ENCODE measurements at places on chromosomes 1 and 21. TPM values are rescaled to one million over a fixed set of nuclear protein-coding genes. Genes with fewer than 3 reads are reported as not detected.

DNA sequence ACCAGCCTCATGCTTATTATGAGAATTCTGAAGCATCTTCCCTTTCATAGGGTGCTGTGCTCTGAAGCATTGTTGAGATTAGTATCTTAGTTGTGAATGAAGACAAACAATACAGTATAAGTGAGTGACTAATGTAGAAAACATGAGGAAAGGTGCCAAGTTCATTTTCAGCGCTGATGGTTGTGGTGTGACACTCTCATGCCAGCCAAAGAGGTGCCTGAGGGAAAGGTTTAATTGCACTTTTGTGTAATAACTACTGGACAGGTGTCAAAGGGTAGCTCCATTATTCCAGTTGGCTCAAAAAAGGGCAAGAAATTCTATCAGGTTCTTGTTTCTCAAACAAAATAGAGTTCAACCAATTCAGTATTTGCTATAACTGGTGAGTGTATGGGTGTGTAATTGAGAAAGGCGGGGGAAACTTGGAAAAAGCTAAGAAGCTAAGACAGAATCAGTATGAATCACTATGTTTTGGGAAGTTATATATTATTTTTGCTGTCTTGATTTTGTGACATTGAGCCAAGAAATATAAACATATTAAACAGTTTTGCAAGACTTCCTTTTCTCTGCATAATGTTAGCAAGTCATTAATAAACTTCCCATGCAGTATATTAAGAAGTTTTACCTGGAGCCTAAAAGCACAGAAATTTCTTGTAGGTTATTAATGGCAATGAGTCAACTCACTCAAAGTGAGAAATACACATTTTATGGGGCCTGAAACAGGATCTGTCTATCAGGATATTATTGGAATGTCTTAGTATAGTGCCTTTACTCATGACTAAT is 31.8 kb downstream of the KCNK2 start:
- no peak for DNase-seq
- H3K4me1 ChIP-seq: no peaks in the 10 kb centered on the region
- H3K36me3 ChIP-seq: no peaks in the 10 kb centered on the region
- H3K4me3 ChIP-seq: no peak overlapping the region

DNA sequence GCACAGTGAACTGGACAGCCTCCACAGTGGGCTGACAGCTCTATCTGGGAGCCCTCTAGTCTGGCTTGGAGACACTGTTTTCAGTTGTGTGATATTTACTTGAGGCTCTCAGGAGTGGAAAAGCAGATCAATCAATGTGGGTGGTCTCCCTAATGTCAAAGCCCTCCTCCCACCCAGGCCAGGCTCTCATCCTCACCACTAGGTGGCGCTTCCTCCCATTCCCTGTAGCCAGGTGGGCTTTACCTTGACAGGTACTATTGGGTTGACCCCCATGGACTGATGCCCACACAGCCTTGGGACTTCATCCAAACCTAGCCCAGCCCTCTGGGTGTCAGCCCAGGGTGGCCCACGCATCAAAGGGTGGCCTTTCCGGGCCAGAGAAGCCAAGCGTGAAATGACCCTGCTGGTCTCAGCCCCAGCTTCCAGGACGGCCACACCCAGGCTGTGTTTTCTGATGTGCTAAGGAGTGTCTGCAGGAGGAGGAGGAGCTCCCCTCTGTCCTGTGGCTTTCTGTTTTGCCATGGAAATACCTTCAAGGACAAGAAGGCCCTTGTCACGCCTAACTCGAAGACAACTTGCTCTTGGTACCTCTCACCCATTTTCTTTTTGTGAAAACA is 54.0 kb downstream of the CLIC6 start:
- no peaks in the 10 kb centered on the region for H3K36me3 ChIP-seq
- no peaks in the 10 kb centered on the region for H3K4me1 ChIP-seq
- H3K4me3 ChIP-seq: no peak overlapping the region
- peak; percentile 22 for DNase-seq
- no peaks in the 10 kb centered on the region for H3K27me3 ChIP-seq
- no peak overlapping the region for H3K27ac ChIP-seq

- H3K36me3 ChIP-seq: no peaks in the 10 kb centered on the region
- H3K4me1 ChIP-seq: no peaks in the 10 kb centered on the region
- no peak overlapping the region for H3K27ac ChIP-seq
Observed at GRCh38 chr1:183195142-183195574, 9.1 kb downstream of the LAMC2 start.

- H3K4me3 ChIP-seq: peak within 1 kb of the TSS; percentile 71
- H3K36me3 ChIP-seq: peaks cover 14% of the 10 kb centered on the region
- peak within 1 kb of the TSS; percentile 94 for H3K27ac ChIP-seq
Observed at GRCh38 chr1:183804916-183805841, at the start of gene RGL1. RGL1 (plus strand) TSS chr1:183805120; CDS start chr1:183805298, 178 bp downstream.

Gene MNDA
- total RNA-seq: not detected

Gene ITGB2
- 7.4 TPM for total RNA-seq

DNA sequence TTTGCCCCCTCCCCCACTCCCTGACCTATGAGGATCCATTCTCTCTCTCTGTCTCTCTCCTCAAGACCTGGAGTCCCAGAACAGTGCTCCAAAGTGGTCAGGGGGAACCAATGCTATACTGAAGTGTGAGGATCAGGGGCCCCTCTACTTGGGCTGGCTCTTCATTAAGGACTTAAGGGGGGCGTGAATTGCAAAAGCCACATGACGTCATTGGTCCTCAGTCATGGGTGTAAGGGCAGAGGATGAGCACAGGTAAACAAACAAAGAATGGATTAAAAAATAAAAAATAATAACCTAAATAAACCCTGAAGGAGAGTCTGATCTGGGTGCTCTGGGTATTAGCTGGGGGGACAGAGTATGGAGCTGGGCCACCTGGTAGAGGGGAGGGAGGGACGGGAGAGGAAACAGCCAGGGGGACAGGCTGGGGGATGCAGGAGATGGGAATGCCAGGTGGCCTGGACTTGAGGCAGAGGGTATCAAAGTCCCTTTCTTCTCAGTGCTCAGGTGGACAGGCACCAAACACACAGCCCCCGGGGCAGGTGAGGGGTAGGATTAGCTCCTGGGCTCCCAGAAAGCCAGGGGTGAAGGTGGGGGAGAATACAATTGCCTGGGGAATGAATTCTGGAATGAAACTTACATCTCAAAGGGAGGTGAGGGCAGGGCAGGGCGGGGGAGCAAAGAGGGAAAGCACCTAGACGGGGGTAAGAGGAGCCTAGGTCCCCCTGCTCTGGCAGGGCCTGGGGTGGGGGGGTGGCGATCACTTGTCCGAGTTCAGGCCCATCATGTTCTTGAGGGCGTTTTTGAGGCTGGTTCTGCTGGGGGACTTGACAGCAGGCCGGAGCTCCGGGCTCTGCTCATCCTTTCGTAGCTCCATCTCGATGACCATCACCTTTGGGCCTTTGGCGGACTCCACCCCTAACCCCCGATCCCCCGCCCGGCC is 4.6 kb downstream of the MPZ start:
- peaks cover 20% of the 10 kb centered on the region for H3K4me1 ChIP-seq
- peak overlapping the region; percentile 44 for H3K4me3 ChIP-seq
- no peaks in the 10 kb centered on the region for H3K36me3 ChIP-seq
- no peak for DNase-seq
- no peak overlapping the region for H3K27ac ChIP-seq

GRCh38 chr1:243268751-243269460 is 13.1 kb downstream of the SDCCAG8 start:
- no peaks in the 10 kb centered on the region for H3K4me1 ChIP-seq
- no peak overlapping the region for H3K4me3 ChIP-seq
- no peaks in the 10 kb centered on the region for H3K36me3 ChIP-seq
- no peak overlapping the region for H3K27ac ChIP-seq

Gene LINGO4
- not detected for total RNA-seq

- no peak overlapping the region for H3K4me3 ChIP-seq
- H3K27me3 ChIP-seq: no peaks in the 10 kb centered on the region
- H3K36me3 ChIP-seq: no peaks in the 10 kb centered on the region
- H3K27ac ChIP-seq: no peak overlapping the region
Observed at GRCh38 chr1:9006956-9007615, 19.1 kb downstream of the SLC2A7 start.

Gene CFHR5
- not detected for total RNA-seq

GRCh38 chr1:223731133-223731770 is 18.9 kb downstream of the CAPN2 start:
- H3K4me3 ChIP-seq: no peak overlapping the region
- peaks cover 5% of the 10 kb centered on the region for H3K36me3 ChIP-seq
- no peaks in the 10 kb centered on the region for H3K27me3 ChIP-seq
- H3K27ac ChIP-seq: peak overlapping the region; percentile 48
- peaks cover 46% of the 10 kb centered on the region for H3K4me1 ChIP-seq

- no peaks in the 10 kb centered on the region for H3K36me3 ChIP-seq
- H3K4me3 ChIP-seq: peak overlapping the region; percentile 58
- H3K4me1 ChIP-seq: peaks cover 21% of the 10 kb centered on the region
- H3K27me3 ChIP-seq: no peaks in the 10 kb centered on the region
- DNase-seq: no peak
- H3K27ac ChIP-seq: peak overlapping the region; percentile 75
Observed at GRCh38 chr1:23567996-23568607, 8.8 kb upstream of the ID3 start.

- no peaks in the 10 kb centered on the region for H3K4me1 ChIP-seq
- H3K36me3 ChIP-seq: no peaks in the 10 kb centered on the region
- no peak for DNase-seq
- H3K27ac ChIP-seq: no peak overlapping the region
- no peak overlapping the region for H3K4me3 ChIP-seq
- H3K27me3 ChIP-seq: no peaks in the 10 kb centered on the region
Observed at GRCh38 chr1:197985351-197985750, 68.2 kb downstream of the LHX9 start.

Gene LCE1A
- total RNA-seq: not detected

GRCh38 chr1:221511797-221512196 is 230.1 kb downstream of the DUSP10 start:
- no peak for DNase-seq
- H3K4me1 ChIP-seq: no peaks in the 10 kb centered on the region
- H3K36me3 ChIP-seq: no peaks in the 10 kb centered on the region
- H3K4me3 ChIP-seq: no peak overlapping the region
- no peaks in the 10 kb centered on the region for H3K27me3 ChIP-seq
- no peak overlapping the region for H3K27ac ChIP-seq

Gene GJA8
- total RNA-seq: not detected

DNA sequence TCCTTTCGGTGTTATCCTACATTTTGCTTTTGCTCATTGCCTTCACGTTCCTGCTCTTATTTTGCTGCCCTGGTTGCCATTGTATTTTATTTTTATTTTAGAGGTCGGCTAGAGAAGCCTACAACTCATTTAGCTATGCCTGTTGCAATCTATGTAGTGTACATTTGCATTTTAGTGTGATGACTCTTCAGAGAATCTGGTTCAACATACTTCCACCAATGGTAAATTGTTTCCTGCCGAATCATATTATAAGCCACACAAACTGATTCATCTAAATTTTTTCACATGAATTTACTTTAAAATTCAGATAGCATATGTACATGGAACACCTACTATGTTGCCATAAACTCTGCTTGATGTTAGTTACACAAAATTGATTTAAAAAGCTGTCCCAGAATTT is 1596.9 kb downstream of the PLA2G4A start:
- no peak overlapping the region for H3K27ac ChIP-seq
- H3K4me3 ChIP-seq: no peak overlapping the region
- H3K36me3 ChIP-seq: no peaks in the 10 kb centered on the region
- peaks cover 9% of the 10 kb centered on the region for H3K4me1 ChIP-seq

- DNase-seq: no peak
- H3K27me3 ChIP-seq: no peaks in the 10 kb centered on the region
- no peak overlapping the region for H3K27ac ChIP-seq
- H3K4me1 ChIP-seq: no peaks in the 10 kb centered on the region
- H3K4me3 ChIP-seq: no peak overlapping the region
- no peaks in the 10 kb centered on the region for H3K36me3 ChIP-seq
Observed at GRCh38 chr1:205907794-205908193, 35.5 kb downstream of the SLC26A9 start.

GRCh38 chr1:170620164-170620563 is 43.8 kb upstream of the PRRX1 start:
- no peak overlapping the region for H3K4me3 ChIP-seq
- H3K27ac ChIP-seq: no peak overlapping the region
- no peaks in the 10 kb centered on the region for H3K27me3 ChIP-seq
- peaks cover 8% of the 10 kb centered on the region for H3K4me1 ChIP-seq
- no peak for DNase-seq

Gene ATP1A4
- total RNA-seq: not detected

Gene ADORA1
- total RNA-seq: 1.2 TPM

- H3K36me3 ChIP-seq: no peaks in the 10 kb centered on the region
- H3K27me3 ChIP-seq: no peaks in the 10 kb centered on the region
- no peak overlapping the region for H3K27ac ChIP-seq
- no peaks in the 10 kb centered on the region for H3K4me1 ChIP-seq
Observed at GRCh38 chr21:27647921-27648320, 681.0 kb upstream of the ADAMTS5 start.

- H3K36me3 ChIP-seq: no peaks in the 10 kb centered on the region
- no peak overlapping the region for H3K4me3 ChIP-seq
- H3K27me3 ChIP-seq: no peaks in the 10 kb centered on the region
- H3K4me1 ChIP-seq: peaks cover 7% of the 10 kb centered on the region
- no peak overlapping the region for H3K27ac ChIP-seq
Observed at GRCh38 chr1:51569284-51570062, 47.4 kb upstream of the OSBPL9 start.

- no peak overlapping the region for H3K27ac ChIP-seq
- no peak for DNase-seq
- H3K27me3 ChIP-seq: no peaks in the 10 kb centered on the region
- no peaks in the 10 kb centered on the region for H3K4me1 ChIP-seq
Observed at GRCh38 chr1:12135612-12136011, 31.2 kb upstream of the TNFRSF1B start.

DNA sequence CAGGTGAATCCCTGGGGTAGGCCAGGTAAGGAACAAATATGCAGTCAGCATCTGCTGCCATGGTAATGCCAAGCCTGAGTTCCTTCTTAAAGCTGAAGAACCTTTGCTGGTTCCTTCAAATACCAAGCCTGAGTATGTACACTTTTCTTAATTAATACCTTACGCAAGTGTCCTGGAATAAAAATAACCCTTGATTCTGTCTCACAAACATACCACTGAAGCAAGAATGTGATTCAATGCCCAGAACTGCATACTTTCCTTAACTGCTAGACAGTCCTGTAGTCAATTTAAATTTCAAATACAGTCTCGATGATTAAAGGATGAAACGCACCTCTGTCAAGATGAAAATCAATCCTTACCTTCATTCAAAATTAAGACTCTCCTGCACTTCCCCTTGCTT is 634.0 kb upstream of the CHRM3 start:
- no peaks in the 10 kb centered on the region for H3K27me3 ChIP-seq
- no peak overlapping the region for H3K27ac ChIP-seq
- H3K36me3 ChIP-seq: no peaks in the 10 kb centered on the region
- no peak for DNase-seq
- H3K4me3 ChIP-seq: no peak overlapping the region
- H3K4me1 ChIP-seq: no peaks in the 10 kb centered on the region

- H3K27me3 ChIP-seq: no peaks in the 10 kb centered on the region
- peaks cover 13% of the 10 kb centered on the region for H3K36me3 ChIP-seq
- no peak overlapping the region for H3K4me3 ChIP-seq
- no peak overlapping the region for H3K27ac ChIP-seq
- no peak for DNase-seq
Observed at GRCh38 chr1:5904551-5904950, 87.7 kb downstream of the NPHP4 start.
